ENCODE measurements at places on chromosomes 4 and X.

- no peak for DNase-seq
Observed at GRCh38 chr4:113825272-113825671, 63.7 kb upstream of the CAMK2D start.

GRCh38 chrX:63664083-63664482, 120.9 kb downstream of the ARHGEF9 start:
- no peak for DNase-seq

- no peak for DNase-seq
Observed at GRCh38 chrX:15221321-15221720, 48.6 kb downstream of the ASB9 start.

DNA sequence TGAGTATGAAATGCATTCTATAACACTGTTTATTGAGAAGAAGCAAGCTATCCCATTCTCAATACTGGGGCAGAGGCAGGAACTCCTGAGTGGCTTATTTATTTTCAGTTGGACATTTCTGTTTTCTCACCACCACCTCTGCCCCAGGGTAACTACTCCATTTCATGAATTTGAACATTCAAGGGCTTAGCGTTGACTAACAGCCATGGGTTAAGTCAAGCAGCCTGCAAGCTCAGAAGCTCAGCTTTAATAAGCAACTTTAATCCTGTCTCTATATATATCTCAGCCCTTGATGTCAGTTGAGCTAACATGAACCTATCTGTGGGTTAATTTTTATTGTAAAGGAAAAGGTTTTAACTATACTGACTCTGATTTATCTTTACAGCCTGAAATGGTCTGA, 93.8 kb downstream of the MBNL3 start:
- DNase-seq: no peak

DNA sequence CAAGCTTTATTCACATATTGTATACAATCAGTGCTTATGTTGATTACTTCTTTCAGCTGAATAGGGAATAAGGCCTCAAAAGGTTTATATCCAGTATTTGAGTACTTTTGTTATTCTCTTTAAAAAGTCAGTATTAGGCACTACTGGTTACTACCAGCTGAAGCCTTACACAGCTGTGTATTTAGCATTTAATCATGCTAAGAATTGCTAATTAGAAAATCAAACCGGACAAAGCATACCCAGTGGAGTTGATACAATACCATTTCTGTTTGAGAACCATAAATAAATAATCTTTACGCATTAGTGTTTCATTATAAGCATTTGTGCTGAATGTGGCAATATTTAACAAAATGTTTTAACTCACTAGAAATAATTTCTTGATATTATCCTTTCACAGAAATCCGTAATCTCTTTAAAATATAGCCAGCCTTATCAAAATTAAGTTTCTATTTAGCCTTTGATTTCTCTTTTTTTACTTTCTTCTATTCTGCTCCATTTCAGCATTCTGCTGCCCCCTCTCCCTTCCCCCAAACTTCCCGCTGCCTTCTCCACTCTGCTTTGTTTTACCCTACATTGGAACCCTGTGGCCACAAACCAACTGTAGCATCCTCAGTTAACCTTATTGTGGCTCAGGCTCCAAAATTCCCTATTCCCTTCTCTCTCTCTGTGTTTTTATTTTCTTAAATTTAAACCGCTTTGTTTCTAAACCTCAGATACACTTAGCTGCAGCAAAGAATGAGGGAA, 37.8 kb downstream of the UGT8 start:
- no peak for DNase-seq

GRCh38 chrX:129798888-129799287, 19.1 kb downstream of the SASH3 start:
- DNase-seq: no peak

DNA sequence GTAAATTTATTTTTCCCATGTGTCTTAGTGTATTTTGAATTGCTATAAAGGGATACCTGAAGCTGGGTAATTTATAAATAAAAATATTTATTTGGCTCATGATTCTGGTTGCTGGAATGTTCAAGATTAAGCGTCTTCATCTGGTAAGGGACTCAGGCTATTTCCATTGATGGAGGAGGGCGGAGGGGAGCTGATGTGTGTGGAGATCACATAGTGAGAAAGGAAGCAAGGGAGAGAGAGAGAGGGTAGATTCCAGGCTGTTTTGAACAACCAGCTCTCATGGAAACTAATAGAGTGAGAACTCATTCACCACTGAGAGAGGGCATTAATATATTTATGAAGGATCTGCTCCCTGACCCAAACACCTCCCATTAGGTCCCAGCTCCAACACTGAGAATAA, 39.6 kb upstream of the ADGRL3 start:
- no peak for DNase-seq

DNA sequence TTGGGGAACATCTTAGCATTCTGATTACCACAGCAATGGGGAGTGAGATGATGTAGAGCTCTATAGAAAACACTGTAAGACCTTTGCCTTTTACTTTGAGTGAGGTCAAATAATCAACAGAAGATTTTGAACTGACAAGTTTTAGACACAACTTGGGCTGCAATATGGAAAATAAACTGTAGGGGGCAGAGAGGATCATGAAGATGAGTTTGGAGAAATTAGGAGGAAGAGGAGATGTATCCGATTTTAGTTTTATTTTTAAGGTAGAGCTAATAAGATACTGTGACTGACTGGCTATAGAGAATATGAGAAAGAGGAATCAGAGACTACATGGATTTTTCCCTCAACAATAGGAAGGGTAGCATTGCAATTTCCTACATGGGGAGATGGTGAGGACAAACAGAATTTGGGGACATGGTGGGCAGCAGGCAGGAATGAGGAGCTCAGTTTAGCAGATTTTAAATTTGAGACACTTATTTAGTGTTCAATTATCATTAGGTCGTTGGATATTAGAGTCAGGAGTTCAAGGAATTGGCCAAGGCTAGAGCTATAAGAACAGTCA, 563.1 kb downstream of the INPP4B start:
- no peak for DNase-seq

- DNase-seq: no peak
Observed at GRCh38 chr4:115973768-115974167, 860.3 kb upstream of the NDST4 start.

- no peak for DNase-seq
Observed at GRCh38 chr4:68375667-68376559, 26.0 kb upstream of the YTHDC1 start.

GRCh38 chrX:9144701-9145241, 110.8 kb upstream of the FAM9B start:
- no peak for DNase-seq

- DNase-seq: no peak
Observed at GRCh38 chrX:113400193-113400704, 559.6 kb upstream of the AMOT start.

GRCh38 chrX:54171527-54172250, 11.4 kb downstream of the FAM120C start:
- no peak for DNase-seq

DNA sequence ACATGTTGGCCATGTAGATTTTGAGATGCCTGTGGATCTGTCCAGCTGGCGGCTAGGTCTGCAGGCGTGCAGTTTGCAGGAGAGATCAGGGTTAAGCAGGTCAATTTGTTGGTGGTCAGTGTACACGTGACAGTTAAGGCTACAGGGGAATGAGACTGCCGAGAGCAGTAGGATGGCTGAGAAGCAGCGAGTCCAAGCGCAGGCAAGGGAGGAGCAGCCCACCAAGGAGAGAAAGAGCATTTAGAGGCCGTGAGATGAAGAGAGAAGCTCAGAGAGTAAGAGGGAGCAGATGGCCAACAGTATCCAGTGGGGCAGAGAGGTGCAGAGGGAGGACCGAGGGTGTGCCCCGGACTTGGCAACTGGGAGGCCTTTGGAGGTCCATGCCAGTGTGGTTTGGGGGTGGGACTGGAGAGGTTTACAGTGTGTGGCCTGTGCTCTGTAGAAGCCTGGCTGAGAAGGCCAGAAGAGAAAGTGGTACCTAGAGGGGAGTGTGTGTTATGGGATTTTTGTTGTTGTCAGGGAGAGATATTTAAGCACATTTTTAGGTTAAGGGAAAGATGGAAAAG, 18.4 kb downstream of the SNX25 start:
- DNase-seq: no peak

GRCh38 chr4:145808021-145808650, 128.2 kb downstream of the C4orf51 start:
- DNase-seq: no peak

DNA sequence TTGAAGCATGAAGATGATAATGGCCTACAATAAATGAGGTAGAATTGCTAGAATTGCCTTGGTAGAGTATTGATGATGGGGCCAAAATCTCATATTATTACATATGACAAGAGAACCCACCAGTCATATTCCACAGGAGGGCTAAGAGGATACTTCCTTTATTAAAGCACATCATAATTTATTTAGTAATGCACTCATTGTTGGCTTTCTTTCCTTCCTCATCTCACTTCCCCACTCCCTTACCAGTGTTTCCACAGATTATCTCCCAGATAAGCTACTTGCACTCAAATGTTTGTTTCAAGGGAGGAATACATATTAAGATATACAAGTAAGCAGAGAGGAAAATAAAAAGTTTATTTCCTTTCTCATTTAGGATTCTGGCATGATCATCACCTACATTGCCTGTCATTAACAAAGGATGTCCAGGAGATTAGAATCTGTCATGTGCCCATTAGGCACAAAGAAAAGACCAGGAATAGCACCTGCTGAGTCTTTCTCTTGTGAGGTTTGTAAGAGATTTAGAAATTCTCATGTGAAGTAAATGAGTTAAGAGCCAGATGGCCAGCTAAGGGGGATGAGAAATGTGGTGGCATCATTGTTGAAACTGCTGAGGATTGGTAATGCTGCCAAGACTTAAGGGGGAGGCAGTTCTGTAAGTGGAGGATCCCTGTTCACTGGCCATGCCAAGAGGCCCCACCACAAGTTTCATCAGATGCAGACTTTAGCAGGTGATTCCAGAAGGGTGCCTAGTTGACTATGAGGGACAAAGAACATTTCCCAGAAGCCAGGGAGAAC, 52.4 kb upstream of the PRDM8 start:
- DNase-seq: no peak
